ENCODE measurements at places on chromosomes 12 and 14.

GRCh38 chr14:94903883-94904282 lies 134.0 kb upstream of the GSC start:
- no peak for DNase-seq

DNA sequence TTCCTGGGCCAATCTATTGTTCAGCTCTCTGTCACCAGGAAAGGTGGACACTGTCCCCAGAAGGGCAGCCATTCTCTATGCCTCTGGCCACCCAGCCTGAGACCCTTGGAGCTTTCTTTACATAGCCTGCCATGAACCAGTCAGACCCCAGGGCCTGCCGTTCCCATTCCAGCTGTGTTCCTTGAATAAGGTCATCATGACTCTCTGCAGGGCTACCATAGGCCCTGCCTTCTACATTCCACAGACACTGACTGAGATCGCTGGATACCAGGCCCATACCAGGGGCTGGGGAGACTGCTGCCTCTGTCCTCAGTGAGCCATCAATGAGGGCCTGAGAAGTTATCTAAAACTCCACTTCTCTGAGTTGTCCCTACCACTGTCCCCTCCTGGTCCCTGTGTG lies 75.5 kb downstream of the SYNE3 start:
- DNase-seq = no peak

GRCh38 chr14:106210650-106211049 lies 684.3 kb downstream of the TMEM121 start:
- no peak for DNase-seq

GRCh38 chr12:14956024-14956891 lies 5.1 kb downstream of the ARHGDIB start:
- DNase-seq = no peak

- DNase-seq = no peak
Measured at GRCh38 chr14:74573421-74574089, 38.5 kb downstream of the LTBP2 start.
